ENCODE measurements at places on chromosomes 11 and 22. TPM values are rescaled to one million over a fixed set of nuclear protein-coding genes. Genes with fewer than 3 reads are reported as not detected.

The SLC5A4 gene
- total RNA-seq = not detected

The DMC1 gene
- total RNA-seq = 3.8 TPM

- no peak for DNase-seq
Observed at GRCh38 chr11:124625504-124626168, 3.0 kb downstream of the TBRG1 start.

- DNase-seq = no peak
Observed at GRCh38 chr11:22800482-22800881, 29.1 kb downstream of the SVIP start.

Measured in Karpas-422 (cell line).